ENCODE measurements at places on chromosomes 5 and 9.

DNA sequence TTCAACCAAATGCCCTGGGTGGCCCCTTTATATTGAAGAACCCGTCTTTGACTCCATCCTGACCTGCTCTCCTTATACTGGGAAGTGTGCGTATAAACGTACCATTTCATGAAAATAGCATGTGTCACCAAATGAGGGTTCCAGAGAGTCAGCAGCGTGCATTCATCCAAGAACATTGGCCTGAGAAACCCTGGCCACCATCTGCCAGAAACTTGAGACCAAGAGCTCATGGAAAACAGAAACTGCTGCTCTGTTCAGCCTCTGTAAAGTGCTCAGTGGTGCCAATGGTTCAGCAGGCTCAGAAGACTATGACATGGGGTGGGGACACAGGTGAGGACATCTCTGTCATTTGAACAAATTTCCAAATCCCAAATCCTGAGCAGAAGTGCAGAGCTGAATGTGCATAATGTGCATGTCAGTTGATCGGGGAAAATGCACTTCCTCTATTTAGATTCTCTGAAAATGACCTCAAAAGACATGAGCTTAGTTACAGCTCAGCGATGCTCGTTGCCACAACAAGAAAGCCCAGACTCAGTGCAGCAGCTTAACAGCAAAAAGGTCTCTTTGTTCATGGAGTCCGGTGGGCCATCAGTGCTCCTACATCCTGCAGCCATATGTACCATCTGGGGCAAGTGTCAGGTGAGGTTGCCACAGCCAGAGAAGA lies 176.1 kb downstream of the ATPSCKMT start:
- no peak for DNase-seq

GRCh38 chr9:21415493-21416267 lies 6.8 kb downstream of the IFNA8 start:
- DNase-seq: no peak

DNA sequence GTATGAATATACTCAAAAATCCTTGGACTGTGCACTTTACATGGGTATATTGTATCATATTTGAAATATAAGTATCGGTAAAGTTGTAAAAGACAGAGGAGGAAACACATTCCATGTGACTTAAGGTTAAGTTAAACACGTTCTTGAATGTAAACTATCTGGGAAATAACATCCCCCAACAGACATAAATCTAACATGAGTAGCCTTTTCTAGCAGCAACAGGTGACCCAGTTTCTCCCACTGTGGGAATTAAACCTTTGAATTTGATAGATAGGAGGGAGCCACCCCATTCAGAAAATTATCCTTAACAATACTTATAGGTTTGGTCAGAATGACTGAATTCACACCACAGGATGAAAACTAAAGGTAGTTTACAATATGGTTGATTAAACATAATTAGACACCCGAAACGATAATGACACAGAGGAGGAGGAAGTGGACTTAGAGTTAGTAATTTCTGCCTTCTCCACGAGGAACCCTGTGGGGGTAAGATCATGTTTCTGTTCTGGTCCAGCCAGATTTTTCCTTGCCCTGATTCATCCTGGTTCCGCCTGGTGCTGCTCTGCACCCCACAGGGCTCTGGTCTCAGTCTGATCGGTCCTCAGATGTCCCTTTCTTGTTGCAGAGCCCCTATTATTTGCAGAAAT lies 84.6 kb upstream of the DNAH5 start:
- no peak for DNase-seq

DNA sequence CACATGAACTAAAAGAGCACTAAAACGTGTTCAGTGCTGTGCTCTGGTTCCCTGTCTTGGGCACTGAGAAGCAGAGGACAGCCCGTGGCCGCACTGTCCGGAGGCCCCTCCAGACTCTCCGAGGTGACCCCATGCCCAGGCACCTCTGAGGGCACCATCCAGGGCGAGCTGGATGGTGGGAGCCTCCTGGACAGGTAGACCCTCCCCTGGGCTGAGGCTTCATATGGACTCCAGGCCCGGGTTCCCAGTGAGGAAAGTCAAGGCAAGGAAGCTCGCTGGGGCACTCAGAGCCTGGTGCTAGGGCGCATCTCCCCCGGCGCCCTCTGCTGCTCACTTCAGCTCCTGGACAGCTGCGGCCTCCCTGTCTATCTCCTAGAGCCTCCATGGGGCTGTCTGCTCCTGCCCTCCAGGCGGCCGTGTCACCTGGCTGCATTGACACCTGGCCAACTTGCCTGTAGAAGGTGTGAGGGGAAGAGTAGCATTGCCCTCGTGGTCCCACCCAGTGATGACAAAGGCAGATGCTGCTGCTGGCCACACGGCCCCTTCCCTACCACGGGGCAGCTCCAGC lies 178.2 kb upstream of the IRX1 start:
- no peak for DNase-seq

GRCh38 chr5:85472749-85473148 lies 1088.1 kb upstream of the EDIL3 start:
- DNase-seq: no peak

GRCh38 chr9:89430995-89431394 lies 66.9 kb downstream of the SEMA4D start:
- no peak for DNase-seq

DNA sequence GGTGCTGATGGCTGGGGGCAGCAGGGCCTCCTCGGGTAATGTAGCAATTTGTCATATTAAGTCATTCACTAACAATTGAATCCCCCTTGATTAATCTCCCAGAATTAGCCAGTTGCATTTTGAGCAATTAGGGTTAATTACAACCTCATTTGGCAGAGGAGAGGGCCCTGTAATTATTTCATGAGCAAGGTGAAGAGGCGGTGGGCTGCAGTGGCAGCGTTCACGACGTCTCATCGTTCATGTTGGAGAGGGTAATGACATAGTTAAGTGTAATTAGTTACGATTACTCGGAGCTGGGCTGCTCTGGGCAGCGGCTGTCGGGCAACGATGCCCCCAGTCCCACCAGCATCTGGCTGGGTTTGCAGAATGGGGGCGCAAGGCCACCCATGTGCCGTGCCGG lies 46.0 kb downstream of the NEK6 start:
- DNase-seq: no peak

GRCh38 chr9:110109333-110110092 lies 98.4 kb downstream of the C9orf152 start:
- no peak for DNase-seq

DNA sequence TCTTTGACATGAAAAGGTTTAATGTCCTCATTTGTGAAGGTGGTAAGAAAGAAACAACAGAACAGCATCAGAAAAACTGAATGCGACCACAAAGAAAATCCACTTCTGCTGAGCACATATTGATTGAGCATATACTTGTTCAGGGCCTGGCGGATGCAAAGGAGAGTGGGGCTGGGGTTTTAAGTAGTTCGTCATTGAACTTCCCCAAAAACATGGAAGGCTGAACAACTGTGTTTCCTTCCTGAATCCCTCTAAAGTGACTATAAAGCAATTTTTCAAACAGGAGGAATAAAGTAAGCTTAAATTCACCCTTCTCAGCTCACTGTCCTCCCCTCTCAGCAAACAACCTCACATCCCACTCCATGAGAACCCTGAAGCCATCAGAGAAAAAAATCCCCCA lies 262.9 kb downstream of the AGTPBP1 start:
- DNase-seq: no peak

- DNase-seq: no peak
Measured at GRCh38 chr9:125953314-125954019, 206.3 kb downstream of the PBX3 start.

Measured in activated effector memory CD4-positive, alpha-beta T cell treated with anti-CD3 and anti-CD28 coated beads, Interleukin-2, amount 50 U/mL, for 16 hours (primary cell).